ENCODE measurements at places on chromosomes 12 and 14.

GRCh38 chr14:90599339-90599738 lies 202.5 kb downstream of the CALM1 start:
- DNase-seq: no peak

GRCh38 chr12:89700191-89700810 lies 8.3 kb downstream of the ATP2B1 start:
- no peak for DNase-seq

DNA sequence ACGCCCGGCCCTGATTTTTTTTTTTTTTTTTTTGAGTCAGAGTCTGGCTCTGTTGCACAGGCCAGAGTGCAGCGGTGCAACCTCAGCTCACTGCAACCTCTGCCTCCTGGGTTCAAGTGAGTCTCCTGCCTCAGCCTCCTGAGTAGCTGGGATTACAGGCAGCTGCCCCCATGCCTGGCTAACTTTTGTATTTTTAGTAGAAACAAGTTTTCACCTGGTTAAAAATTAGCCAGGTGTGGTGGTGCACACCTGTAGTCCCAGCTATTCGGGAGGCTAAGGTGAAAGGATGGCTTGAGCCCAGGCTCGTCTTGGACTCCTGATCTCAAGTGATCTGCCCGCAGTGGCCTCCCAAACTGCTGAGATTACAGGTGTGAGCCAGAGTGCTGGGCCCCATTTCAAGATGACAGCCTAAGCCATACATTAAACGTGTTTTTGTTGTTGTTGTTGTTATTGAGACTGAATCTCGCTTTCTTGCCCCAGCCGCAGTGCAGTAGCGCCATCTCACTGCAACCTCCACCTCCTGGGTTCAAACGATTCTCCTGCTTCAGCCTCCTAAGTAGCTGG lies 42.7 kb upstream of the EAPP start:
- DNase-seq: no peak

- DNase-seq: no peak
Measured at GRCh38 chr14:33978892-33979612, 28.2 kb upstream of the EGLN3 start.

DNA sequence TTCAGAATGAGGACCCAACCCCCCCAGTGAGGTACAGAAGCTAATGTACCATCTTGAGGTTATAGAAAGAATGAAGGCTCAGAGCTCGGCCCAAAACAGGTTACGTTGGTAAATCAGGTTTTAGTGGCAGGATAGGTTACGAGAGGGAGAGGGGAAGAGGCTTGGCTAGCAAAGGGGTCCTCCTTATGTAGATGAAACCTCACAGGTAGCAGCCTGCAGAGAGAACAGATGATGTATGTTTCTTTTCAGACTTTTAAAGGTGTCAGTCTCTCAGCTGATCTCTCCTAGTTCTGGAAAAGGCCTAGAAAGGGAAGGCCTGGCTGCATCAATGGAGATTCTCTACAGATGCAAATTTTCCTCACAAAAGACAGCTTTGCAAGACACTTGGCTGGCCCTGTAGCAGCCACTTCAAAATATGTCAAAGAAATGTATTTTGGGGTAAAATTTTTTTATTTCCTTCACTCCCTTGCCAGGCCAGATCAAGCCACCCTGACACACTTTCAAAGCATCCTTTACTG lies 71.7 kb upstream of the CPSF6 start:
- no peak for DNase-seq

DNA sequence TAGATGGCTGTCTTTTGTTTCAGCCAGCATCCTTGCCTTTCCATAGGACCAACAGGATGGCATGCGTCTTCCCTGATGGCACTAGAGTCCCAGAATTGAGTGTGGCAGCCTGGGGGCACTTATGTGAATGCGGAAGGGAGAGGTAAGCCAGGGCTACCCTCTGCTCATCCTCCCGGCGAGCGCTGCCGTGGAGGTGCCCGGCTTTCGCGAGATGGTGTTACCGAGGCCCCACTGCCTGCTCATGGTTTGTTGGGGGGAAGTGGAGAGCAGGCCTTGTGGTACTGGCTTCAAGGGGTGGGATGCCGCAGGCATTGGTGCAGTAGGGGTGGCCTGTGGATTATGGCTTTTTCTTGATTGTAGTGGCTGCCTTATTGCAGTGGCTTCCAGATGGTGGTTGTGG lies 174.3 kb downstream of the AACS start:
- DNase-seq: no peak

DNA sequence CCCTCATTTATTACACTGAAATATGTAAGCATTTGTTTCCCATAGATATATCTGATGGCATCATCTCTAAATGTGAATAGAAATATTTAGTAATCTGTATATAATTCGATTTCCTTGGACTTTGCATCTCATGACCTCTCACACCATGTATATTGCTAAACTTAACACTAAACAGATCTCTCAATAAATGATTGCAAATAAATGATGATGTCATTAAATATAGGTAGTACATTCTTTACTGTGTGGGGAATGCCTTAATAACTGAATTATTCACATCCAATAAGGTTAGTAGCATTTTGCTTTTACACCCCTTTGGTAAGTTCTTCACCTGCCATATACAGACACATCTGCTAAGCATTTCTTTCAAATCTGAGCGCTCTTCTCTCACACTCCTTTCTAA lies 340.5 kb downstream of the FSCB start:
- DNase-seq: no peak

- DNase-seq: no peak
Measured at GRCh38 chr12:106282457-106283097, 20.0 kb upstream of the TCP11L2 start.

DNA sequence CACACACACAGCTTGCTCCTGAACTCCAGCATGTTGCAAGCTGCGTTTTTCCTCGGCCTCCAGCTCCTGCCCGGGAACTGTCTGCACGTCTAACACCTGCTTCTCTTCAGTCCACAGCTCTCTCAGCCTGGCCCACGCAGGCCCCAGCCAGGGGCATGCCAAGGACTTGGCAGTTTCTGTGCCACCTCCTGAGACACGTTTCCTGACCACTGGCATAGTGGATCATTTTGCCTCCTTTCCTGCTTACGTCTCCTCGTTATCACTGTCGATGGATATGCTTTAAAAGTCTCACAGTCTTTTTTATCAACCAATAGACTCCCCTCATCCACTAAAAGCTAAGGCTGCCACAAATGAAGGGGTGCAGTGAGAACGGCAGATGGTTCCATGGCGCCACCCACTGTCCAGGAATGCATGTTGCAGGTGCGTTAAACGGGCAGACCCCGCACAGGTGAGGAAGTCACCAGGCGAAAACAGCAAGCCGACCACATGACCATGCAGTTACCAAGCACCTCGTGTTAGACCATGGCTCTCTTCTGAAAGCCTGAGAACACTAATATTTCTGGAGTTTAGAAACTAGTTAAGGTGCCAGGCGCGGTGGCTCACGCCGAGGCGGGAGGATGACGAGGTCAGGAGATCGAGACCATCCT lies 14.7 kb upstream of the TEAD4 start:
- no peak for DNase-seq
